GM06990 (cell line): ENCODE measurements at places on chromosomes 6 and 20.
A peak's percentile ranks its signal among the peaks of the same experiment; 100 is the strongest.

DNA sequence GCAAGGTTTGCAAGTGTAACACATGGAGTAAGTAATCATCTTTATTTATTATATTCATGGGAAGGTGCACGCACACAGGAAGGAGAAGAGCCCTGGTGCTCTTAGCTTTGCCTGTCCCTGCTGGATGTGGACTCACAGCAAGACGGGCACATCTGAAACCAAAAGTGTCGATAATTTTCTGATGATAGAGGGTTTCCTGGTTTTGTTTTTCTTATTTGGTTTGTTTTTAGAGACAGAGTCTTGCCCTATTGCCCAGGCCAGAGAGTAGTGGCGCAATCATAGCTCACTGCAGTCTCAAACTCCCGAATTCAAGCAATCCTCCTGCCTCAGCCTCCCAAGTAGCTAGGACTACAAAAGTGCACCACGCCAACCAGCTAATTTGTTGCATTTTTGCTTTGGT is 7.8 kb upstream of the KHDC1L start:
- DNase-seq: no peak

DNA sequence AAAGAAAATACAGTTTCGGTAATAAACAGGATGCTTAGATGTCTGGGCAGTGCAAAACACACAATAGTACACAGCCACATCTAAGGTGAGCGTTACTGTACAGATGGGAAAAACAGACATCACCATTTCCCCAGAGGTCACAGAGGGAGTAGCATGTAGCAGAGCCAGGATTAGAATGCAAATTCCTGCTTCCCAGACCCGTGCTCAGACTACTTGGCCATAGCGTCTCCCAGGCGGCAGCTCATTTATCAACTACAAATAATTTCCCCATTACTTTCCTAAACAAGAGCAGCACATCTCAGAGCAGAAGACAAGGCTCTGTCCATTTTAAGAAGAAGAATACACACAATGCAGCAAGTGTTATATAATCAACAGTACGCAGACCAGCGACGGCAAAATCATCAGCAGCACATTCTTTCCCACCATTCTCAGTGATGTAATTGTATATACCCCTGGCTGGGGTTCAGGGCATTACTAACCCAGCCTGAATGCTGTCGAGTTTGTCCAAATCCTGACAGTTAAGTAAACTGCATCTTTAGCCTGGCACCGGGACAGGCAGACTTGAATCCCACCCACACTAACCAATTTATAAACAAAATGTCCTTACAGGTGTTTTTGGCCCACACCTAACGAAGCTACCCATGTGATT is 61.9 kb downstream of the CNKSR3 start:
- no peak for DNase-seq

- no peak for DNase-seq
These were observed 153.2 kb upstream of the QKI start for GRCh38 chr6:163261361-163261760.

- DNase-seq: no peak
These were observed 9.0 kb downstream of the FKBP1A start for GRCh38 chr20:1383623-1384404.

DNA sequence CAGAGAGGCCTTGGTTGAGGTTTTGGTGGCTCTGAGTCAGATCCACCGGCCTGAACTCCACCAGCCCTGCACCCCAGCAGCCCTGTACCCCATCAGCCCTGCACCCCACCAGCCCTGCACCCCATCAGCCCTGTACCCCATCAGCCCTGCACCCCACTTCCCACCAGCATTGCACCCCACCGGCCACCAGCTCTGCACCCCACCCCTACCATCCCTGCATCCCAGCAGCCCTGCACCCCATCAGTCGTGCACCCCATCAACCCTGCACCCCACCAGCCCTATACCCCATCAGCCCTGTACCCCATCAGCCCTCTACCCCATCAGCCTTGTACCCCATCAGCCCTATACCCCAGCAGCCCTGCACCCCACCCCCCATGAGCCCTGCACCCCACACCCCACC is 14.3 kb upstream of the CHRNA4 start:
- DNase-seq: no peak

GRCh38 chr6:11711984-11712711 is 66.5 kb downstream of the ADTRP start:
- DNase-seq: peak; percentile 40

DNA sequence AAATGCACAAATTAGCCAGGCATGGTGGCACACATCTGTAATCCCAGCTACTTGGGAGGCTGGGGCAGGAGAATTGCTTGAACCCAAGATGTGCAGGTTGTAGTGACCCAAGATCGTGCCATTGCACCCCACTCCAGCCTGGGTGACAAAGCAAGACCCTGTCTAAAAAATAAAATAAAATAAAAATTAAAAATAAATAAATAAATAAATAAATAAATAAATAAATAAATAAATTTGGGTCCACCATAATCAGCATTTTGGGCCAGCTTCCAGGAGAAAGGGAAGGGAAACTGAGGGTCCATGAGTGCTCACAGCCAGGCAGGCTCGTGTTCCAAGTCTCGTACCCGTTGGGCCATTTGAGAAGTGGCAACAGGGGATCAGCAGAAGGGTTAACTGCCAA is 131.6 kb upstream of the AGPAT4 start:
- no peak for DNase-seq

DNA sequence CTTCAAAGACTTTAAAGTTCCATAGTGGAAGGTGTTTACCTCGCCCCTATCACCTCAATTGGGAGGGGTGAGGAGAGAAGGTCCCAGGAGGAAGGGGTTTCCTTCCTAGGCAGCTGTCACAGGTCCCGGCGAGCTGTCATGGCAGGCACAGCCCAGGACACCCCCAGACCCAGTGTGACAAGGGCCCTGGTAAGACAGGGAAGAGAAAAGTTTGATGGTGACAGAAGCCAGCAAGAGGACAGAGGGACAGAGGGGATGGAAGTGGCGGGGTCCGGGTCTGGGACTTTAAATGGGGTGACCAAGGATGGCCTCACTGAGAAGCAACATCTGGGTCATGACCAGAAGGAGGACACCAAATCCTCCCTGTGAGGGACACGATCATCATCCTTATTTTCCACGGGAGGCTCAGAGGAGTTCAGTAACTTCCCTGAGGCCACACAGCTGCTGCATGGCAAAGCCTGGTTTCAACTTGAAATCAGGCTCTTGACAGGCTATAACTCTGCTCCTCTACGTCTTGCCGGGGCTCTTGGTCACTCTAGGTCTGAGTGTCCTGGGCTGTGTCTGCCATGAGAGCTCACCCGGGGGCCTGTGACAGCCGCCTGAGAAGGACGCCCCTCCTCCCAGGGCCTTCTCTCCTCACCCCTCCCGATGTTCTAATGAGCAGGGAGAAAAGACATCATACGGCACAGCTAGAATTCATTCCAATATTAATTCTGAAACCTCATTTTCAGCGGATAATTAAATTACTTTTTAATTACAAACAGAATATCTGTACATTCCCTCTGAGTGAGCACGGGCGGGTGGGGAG is 222.2 kb downstream of the PREX1 start:
- DNase-seq: no peak

GRCh38 chr6:128337619-128338018 is 182.8 kb downstream of the PTPRK start:
- DNase-seq: no peak

- DNase-seq: no peak
These were observed 100.2 kb downstream of the PSMB1 start for GRCh38 chr6:170452767-170453545.

- DNase-seq: no peak
These were observed 11.0 kb downstream of the SRC start for GRCh38 chr20:37356961-37357371.

DNA sequence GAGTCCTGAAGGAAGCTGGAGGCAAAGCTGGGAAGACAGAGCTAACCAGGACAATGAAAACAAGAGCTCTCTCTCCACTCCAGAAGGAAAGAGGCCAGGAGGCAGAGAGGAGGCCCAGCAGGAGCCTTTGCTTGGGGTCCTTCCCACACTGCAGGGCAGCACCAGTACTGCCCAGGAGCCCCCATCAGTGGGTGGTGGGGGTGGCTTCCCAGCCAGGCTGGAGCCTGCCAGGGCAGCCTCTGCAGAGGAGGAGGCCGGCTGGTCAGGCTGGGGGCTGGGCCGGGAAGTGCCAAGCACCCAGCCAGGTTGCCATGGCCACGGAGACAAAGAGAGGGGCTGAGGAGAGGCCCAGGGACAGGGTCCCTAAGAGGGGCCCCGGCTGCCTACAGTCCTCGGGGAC is 33.4 kb downstream of the PREX1 start:
- DNase-seq: no peak

GRCh38 chr6:136112262-136112661 is 137.8 kb downstream of the MTFR2 start:
- DNase-seq: no peak

DNA sequence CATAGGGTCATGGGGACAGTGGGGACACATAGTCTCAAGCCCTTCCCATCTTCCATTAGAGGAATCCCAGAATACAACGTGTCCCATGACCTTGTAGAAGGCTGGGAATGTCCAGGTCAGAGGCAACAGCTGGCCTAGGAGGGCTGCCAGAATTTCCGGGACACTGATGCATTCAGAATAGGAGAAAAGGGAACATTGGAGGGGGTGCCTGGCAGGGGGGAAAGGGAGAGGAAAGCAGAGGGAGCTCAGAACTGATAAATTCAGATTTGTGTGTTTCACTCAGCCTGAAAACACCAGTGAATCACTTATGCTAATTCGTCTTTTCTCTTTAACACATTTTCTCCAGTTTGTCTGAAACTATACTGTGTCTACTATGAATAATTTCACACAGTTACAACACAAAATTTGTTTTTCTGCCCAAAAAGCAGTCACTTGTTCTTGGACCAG is 35.5 kb upstream of the BMP2 start:
- no peak for DNase-seq

DNA sequence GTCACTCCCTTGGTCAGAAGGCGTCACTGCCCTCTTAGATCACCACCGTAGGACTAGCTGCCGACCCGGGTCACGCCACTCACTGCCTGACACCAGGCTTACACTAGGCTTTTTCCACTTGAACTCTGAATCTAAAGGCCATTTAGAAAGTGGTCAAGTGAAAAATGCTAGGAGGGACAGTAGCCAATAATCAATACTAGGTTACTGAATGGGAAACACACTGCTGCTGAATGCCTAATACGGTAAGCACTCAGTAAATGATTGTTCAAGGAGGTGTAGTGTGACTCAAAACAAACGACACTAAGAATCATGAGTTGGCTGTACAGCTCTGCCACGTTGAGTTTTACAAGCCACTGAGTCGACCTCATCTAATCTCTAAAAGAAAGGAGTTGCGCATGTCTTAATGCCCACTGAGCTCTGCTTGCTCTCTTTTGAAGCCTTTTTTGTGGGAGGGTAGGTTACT is 760 bp upstream of the IBTK start:
- no peak for DNase-seq

DNA sequence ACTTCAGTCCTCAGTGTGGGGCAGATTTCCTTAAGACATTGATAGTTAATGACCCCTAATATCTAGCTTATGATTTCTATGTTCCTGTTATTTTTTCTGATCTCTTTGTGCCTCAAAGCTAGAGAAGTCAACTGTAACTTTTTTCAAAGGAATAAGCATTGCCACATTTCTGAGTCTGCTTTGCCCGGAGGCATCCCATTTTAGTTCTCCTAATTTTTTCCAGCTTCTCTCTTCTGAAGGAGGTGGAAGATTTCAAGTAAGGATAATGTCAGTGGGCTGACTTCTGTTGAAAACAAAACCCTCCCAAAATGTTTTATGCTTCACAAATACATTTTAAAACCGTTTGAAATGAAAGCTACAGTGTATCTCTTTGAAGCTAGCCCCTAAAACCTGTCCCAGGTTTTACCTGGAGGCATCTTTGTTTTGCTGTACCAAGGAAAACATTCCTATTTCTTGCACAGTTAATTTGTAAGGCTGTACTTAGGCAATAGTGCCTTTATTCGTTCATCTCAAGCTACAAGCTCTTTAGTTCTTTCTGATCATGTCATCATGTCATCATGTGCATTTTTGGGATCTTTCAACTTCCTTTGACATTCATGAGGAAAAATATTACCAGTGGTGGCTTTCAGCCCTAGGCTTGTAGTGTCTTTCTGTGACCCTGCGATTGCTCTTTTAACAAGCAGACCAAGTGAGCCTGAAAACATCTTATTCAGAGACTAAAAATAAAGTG is 45.7 kb downstream of the TSPYL4 start:
- DNase-seq: no peak

DNA sequence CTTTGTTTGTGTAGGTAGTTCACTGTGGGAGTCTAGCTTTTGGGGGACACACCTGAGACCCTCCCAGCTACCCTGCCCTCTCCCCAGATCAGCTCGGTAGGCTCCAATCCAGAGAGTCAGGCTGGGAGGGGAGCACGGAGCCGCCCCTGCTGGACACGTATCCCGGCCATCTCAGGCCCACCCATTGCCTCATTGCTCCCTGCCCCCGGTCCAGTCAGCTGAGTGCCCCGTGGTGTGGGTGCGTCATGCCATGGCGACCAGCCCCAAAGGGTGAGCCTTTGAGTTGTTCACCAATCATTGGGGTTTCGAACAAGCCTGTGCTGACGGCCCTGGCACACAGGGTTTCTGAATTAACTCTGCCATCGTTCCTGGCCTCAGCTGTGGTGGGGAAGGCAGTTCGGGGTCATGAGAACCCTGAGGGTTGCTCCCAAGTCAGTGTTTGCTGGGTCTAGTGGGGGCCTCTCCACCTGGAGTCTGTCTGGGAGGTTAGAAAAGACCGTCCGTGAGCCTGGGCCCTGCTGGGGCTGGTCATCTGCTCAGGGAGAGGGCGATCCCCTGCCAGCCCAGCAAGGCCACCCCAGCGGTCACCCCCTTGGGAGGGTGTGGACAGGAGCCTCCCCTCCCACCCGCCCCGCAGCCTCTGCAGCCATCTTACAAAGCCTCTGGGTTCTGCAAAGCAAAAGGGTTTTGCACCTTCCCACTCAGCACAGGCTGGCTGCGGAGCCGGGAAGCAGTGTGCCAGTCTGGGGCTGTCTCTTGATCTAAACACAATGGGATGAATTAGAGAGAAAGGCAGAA is 34.5 kb downstream of the NTSR1 start:
- no peak for DNase-seq

DNA sequence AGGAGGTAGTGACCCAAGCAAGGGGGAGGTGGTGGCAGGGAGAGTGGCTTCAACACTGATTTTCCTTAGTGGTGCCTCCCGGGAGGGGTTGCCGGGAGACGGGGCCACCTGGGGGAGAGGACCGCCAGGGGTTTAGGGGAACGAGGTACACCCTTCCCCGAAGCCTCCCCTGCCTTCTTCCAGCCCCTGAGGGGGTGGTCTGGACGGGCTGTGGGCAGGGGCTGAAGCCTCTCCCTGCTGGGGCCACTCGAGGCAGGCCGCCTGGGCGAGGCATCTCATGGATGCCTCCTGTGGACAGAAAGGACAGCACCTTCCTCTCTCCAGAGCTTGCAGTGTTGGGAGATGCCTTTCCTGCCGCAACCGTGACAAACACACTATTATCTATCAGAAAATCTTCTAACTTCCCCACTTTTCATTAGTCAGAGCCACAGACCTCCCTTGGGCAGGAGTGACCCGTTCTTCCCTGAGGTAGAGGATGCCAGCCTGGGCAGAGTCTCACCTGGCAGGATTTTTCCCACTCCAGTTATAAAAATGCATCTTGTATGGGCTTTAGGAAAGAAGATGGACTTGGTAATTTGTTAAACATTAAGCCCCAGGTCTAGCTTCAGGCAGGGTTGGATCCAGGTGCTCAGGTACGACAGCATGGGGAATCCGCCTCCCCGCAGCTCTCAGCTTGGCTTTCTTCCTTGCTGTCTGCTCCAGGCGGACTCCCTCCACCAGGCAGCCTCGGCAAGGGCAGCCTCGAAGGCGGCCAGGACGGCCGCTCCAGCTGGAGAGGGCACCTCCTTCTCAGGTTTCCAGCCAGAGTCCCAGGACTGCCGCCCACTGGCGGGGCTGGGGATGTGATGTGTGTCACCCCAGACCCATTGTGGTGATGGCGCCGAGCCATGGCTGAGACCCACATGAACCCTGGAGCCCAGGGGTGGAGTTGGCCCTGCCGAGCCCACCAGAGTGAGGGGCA is 11.0 kb downstream of the HRH3 start:
- no peak for DNase-seq
